Osteocyte (in vitro differentiated cells): ENCODE measurements at places on chromosomes 12 and 14.

GRCh38 chr12:29273178-29273843, 107.7 kb downstream of the ERGIC2 start:
- no peak for DNase-seq

DNA sequence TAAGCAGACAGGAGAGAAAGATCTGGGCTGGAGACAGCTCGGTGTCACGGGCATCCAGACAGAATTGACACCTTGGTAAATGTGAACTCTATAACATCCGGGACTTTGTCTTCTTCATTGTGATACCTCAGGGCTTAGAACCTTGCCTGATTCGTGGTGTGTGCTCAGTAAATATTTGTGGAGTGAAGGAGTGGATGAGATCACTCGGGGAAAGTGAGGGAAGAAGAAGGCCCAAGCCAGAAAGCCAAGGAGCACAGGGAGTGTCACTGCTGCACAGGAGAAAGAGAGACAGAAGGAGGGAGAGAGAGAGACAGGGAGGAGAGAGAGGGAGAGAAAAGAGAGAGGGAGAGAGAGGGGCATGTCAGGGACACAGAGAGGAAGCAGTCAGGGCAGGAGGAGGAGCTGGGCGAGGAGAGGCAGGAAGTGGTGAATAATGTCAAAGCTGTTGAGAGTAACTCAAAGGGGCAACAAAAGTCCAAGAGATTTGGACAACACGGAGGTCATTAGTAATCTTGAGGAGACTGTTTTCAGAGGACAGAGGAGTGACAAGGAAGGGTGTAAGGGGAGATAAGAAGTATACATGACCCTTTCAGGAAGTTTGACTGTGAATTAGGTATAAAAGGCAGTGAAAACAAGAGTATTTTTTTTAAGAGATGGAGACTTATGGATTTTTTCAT, 141.6 kb upstream of the MAX start:
- DNase-seq = no peak

GRCh38 chr14:65239938-65240296, 137.6 kb upstream of the MAX start:
- no peak for DNase-seq

GRCh38 chr12:65856521-65856920, 32.2 kb downstream of the HMGA2 start:
- no peak for DNase-seq

DNA sequence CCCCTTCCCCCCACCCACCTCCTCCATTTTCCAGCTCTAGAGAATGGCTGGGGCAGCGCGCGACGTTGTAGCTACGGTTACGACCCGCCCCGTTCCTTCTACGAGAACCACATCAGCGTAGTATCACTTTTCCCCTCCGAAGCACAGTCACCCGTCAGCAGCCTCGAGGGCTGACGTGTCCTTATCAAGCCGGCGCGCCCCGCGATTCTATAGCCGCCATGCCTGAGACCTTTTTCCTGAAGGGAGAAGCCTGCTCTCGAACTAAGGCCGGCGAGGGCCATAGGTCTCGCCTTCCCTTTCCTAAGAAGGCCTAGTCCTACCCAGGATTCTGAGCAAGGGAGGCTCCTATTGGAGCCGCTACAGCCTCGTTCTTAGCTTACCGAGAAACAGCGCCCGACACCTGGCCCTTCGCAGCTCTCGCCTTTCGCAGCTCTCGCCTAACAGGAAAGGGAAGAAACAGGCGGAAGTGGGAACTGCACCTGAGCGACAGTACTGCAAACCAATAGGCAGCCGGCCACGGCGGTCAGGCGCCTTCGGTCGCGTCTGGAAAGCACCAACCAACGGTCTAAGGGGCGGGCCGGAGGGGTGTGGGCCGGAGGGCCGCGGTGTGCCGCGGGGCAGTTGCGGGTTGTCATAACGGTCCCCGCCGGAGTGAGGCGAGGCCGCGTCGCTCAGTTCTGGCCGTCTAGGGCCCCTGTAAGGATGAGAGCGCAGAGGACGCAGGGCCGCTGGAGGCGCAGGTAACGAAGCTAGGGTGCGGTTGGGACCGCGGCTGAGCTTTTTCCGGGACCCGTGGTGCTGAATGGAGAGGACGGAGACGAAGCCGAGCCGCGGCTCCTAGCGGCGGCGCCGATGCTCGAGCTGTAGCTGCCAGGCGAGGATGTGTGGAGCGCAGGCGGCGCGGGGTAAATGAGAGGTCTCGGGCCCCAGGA, at the start of the genes MGAT2 and RPL36AL:
Gene MGAT2, plus strand, starts transcription at position 618 of the 932 bp plus-strand sequence. CDS start 470 bp downstream, outside the sequence.
Gene RPL36AL, minus strand, starts transcription at position 445 of the 932 bp plus-strand sequence. CDS start 1,522 bp downstream, outside the sequence.
- peak; percentile 99 for DNase-seq

DNA sequence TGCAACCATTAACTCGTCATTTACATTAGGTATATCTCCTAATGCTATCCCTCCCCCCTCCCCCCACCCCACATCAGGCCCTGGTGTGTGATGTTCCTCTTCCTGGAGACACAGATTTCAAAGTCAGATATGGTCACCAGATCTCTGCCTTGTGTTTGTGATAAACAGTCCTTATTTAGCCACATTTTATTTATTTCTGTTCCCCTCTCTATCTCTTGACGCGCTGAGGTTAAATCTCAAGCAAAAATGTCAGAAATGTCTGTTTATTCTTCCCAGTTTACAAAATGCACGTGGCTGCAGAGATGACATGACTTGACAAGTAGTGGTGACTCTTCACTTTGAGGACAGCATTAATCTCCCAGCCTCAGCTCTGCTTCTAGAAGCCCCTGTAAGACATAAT, 11.5 kb upstream of the RASSF3 start:
- DNase-seq = no peak

DNA sequence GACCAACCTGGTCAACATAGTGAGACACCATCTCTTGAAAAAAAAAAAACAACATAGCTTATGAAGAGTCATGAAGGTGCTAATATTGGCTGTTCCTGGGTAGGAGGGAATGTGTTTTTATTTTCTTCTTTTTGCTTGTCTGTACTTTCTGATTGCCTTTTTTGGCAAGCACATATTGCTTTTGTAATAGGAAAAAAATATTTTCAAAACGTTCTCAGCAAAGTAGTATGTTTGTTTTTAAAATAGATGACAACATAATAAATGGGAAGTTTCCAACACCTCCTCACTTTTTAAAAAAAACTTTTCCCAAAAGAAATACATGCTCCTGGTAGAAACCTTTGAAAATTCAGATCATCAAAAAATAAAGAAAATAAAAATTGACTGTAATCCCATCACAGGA, 20.9 kb downstream of the FOS start:
- no peak for DNase-seq

DNA sequence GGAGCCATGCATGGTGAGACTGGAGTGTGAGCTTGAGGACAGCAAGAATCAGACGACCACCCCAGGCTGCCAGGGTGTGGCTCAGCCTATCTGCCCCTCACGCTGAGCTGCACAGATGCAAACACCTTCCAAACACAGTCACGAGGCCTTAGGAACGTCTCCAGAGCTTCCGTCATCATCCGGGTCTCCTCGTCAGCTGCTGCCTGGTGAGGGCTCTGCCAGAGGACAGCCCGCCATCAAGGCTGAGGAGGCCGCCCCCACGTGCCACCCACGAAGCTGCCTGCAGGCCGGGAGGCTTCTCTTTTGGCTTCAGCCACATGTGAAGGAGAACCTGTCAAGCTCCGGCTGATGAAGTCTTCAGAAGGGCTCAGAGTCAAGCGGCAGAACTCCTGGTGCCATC, 13.4 kb downstream of the DDX51 start:
- no peak for DNase-seq

DNA sequence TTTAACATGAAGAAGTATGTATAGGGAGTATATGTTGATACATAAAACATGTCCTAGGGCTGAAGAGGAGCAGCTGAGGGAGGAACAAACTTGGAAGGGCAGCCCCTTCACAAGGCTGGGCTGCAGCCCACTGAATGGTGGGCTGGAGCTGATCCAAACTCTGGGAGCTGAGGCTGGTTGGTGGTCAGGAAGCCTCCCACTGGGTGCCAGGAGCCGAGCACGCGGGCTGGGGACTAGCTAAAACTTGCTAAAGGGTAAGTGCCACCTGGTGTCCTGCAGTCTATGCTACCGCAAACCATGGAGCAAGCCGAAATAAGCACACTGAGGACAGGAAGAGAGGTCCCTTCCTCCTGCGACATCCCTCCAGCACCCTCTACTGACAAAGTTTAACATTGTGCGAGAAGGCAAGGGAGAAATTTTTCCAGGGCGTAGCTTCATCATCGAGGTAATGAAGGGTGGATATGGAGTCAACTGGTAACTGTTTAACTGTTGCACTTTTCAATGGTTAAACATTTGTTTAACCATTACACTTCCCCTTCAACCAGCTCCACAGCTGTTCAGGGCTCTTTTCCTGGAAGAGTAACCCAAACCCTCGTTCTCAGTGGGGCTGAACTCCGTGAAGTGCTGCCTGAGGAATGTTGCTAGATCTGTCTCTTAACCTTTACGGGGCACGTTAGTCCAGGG, 42.2 kb downstream of the EGLN3 start:
- DNase-seq = no peak

- DNase-seq = no peak
Observed at GRCh38 chr12:52123487-52124186, 44.1 kb downstream of the SMIM41 start.

- peak; percentile 83 for DNase-seq
Observed at GRCh38 chr12:34393086-34393820, 371.0 kb downstream of the ALG10 start.

DNA sequence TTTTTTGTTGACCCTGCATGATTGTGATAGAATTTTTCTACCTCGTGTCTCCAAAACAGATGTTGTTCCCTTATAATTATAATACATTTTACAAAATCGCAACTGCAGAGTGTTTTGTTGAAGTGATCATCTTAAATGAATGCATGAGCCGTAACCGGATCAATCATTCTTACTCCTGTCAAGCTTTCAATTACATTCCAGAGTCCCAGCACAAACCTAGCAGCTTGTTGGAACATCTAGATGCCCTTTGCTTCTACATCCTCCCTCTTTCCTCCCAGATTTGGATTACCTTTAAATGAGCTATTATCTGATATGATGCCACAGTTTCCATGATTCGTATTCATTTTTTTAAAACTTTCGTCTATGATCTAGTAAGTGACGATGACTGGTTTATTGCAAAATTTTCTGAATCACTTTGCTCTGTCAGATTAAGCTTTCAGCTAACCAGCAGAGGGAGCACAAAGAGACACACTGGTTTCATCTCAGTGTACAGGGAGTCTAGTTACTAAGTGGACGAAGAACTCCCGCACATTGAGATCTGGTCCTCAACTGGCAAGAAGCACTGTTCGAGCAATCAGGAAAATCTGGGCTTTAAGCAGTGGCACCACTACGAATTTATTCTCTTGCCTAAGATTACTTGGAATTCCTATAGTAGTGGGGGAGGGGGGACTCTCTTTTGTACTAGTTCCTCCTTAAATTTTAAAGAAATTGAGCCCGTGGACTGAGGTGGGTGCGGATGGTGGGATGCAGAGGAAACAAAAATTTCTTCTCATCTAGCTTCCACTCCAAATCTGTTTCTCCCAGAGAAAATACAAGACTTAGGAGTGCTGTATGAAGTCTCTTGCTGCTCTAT, 40.9 kb downstream of the TSHR start:
- no peak for DNase-seq

DNA sequence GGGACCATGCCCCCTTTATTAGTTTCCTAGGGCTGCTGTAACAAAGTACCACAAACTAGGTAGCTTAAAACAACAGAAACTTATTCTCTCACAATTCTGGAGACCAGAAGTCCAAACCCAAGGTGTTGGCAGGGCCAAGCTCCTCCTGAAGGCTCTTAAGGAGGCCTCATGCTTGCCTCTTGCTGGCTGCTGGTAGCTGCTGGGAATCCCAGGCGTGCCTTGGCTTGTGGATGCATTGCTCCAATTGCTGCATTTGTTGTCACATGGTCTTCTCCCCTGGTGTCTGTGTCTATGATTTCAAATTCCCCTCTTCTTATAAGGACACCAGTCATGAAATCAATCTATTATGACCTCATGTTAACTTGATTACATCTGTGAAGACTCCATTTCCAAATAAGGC, 11.2 kb downstream of the SLC17A8 start:
- no peak for DNase-seq

DNA sequence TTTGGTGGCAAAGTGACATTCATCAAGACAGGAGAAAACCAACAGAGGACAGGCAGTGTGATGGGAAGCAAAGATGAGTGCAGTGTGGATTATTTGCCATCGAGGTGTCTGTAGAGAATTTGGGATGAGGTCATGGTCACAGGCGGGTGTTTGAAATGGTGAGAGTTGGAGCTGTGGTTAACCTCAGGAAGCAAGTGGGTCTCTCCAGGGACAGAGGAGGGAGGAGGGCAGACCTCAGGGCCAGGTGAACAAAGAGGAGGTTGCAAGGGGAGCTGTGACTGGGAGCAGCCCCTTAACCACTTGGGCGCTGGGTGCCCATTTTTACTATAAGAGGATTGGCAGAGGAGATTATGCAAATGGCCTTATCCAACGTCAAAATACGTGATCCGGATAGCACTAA, 7.0 kb downstream of the FZD10 start:
- DNase-seq = no peak

DNA sequence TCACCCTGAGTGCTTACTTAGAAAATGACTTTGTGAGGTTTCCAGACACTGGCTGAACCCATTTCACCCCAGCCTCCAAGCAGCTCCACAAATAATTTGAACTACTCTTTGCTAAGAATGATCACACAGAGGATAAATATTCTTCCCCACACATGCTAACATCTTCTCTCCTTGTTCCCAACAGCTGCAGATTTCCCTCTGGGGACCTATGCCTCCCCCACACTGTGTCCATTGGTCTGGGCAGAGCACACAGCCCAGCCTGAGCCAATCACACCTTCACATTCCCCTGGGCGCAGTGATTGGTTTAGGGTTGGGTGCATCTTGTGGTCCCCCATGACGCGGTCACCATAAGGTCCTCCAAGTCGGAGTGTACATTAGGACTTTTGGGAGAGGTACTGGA, 6.9 kb downstream of the SDR9C7 start:
- DNase-seq = no peak

DNA sequence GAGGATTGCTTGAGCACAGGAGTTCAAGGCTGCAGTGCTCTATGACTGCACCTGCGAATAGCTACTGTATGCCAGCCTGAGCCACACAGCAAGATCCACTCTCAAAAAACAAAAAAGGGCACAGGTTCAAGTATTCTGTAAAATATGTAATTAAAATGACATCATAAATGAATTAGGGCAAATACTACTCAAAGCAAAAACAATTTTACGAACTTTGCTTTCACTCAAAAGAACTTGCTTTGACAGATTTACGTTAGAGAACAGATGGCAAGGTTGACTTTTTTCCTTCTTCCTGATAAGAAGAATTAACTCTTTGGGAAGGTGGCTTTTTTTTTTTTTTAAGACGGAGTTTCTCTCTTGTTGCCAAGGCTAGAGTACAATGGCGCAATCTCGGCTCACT, 44.0 kb upstream of the EAPP start:
- no peak for DNase-seq

DNA sequence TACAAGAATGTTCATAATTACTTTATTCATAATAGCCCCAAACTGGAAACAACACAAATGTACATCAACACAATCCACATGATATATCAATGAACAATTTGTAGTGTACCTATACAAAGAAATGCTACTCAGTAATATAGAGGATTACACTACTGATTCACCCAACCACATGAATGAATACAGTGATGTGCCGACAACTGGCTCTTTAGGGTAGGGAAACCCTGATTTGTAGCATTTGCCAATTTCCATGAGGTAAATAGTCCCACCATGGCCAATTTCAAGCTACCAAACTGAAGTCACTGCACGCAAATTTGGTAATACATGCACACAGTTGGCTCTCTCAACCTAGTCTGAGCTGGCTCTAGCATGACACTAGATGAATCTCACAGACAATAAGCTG, 190.4 kb upstream of the KRR1 start:
- DNase-seq = no peak

- DNase-seq = no peak
Observed at GRCh38 chr12:81162391-81163136, 84.7 kb downstream of the ACSS3 start.

GRCh38 chr14:89060191-89060590, 235.7 kb downstream of the TTC8 start:
- no peak for DNase-seq

- no peak for DNase-seq
Observed at GRCh38 chr14:99272899-99273765, 1.1 kb upstream of the BCL11B start.
